ENCODE measurements at places on chromosomes 4 and X.
A peak's percentile ranks its signal among the peaks of the same experiment; 100 is the strongest.

- DNase-seq = peak; percentile 69
These were observed 145.8 kb upstream of the ATP6AP2 start for GRCh38 chrX:40434947-40435346.

DNA sequence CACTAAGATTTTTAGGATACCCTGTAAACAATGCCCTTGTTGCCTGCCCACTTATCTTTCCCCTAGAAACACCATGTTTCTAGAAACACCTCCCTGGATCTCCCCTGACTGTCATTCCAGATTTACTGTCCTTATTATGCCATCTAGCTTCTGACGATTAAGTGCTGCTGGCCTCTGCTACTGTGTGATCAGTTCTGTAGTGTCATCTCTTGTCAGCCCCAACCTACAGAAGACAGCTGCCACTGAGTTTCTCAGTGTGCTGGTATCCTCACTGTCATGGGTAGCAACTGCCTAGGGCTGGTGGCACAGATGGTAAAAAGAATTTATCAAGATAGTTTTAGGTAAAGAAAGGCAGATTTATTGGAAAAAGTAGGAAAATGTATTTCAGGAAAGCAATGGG is 68.7 kb upstream of the WWC2 start:
- no peak for DNase-seq

DNA sequence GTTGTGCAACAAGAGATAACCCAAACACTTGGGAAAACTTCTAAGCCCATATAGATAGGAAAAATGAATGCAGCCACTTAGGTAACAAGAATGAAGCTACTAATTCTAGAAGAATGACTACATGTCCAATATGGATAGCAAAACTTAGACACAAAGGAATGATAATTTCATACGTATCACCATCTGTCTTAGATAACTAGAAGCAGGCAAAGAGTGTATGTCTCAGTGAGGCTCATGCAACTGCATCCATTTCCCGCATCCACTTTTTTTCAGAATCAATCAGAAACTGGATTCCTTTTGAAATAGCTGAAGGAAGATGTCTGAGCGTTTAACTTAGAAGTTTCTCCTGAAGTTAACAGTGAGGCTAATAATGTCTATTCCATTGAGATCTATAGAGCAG is 408.7 kb upstream of the PITX2 start:
- peak; percentile 40 for DNase-seq

GRCh38 chr4:98510340-98510739 is 148.1 kb downstream of the TSPAN5 start:
- DNase-seq = no peak

GRCh38 chr4:78057135-78057599 is at the start of gene FRAS1:
Gene FRAS1 (plus strand): TSS chr4:78057323. CDS start chr4:78058010, 687 bp downstream.
- no peak for DNase-seq

DNA sequence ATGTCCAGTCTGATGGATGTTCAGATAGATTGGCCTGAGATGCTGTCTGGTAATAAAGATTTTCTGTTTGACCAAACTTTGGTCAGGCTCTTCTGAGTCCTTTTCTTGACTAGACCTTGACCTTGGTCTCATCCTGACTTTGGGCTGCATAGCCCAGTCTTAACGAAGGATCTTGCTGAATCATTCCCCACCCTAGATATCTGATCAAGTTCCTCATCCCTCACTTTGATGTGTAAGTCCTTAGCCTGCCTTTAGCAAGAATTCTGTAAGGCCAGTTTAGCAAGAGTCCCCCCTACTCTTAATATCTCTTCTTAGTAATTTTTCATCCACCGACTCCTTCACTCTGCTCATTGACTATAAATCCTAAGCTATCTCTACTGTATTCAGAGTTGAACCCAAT is 244.4 kb upstream of the JADE1 start:
- DNase-seq = no peak

- DNase-seq = no peak
These were observed 17.5 kb downstream of the RAB39B start for GRCh38 chrX:155246748-155247147.

- DNase-seq = no peak
These were observed 1.5 kb upstream of the PTCHD1 start for GRCh38 chrX:23332888-23333821.

DNA sequence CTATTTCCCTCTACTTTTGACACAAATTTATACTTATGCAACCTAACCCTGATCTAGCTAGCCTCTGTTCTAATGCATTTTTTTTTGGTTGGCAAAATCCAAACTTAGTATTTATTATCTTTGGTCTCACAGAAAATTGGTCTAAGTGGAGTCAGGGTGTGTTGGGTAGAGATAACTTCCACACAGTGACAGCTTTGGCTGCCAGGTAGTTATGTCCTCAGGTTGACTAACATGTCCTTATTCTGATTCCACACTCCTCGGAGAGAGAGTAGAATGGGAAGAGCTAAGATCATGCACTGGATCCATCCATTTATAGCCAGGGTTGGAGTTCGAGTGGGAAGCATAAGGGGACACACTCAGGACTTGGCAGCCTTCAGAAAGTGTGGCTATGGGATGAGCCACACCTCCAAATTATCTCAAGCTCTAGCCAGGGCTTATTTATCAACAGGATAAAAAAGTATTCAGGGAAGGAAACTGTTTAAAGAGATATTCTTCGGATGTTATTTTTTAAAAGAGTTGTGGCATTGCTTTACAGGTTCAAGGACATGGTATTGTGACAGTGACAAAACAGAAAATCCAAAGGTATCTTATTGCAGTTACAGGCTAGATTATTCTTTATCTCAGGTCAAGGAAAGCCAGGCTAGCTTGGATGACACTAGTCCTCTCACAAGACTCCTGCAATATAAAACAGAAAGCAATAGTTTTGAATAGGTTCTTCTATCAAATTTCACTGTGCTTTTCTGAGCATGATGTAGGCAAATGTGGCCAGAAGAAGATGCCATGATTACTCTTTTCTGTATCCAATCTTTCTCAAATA is 51.5 kb downstream of the NPY1R start:
- DNase-seq = no peak

DNA sequence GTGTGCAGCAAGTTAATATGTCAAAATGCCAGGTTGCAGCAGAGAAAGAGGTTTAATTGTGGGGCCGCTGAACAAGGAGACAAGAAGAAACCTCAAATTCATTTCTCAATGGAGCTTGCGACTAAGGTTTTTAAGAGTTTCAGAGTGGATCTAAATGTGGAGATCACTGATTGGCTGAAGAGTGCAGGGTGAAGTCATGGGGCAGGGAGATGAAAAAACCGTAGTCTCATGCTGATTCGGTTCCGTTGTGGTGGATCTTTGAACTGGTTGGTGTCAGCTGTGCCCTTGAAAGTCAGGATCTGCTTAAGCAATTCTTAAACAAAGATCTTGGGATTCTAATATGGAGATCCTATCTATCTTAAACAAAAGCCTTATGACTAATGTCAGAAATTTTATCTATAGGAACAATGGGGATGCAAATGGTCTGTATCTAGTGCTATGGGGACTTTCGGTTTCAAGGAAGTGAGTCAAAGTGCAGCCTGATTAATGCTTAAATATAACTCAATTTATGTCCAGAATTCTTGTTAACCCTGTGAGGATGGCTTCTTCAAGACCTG is 173.9 kb upstream of the CENPE start:
- no peak for DNase-seq

DNA sequence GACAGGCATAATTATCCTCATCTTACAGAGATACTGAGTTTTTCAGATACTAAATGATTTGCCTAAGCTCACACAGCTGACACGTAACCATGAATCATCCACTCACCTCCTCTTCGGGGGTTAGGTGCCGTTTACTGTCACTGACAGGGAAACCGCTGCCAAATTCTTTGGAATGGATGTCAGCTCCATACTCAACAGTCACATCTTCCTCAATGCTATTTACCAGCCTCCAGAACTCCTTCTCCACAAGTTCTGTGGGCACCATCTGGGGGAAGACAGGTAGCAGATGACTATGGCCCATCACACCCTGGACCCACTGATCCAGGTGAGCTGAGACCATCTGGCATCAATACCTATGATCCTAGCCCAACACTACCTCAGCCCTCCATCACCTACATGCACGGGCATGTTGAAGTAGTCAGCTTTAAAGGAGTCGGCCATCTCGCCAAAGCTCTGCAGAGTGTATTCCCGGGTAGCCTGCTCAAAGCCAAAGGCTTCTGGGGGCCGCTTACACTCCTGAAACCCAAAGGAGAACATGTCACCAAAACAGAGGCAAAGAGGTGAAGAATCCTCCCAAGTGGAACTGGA is 13.5 kb downstream of the KDM5C start:
- no peak for DNase-seq

DNA sequence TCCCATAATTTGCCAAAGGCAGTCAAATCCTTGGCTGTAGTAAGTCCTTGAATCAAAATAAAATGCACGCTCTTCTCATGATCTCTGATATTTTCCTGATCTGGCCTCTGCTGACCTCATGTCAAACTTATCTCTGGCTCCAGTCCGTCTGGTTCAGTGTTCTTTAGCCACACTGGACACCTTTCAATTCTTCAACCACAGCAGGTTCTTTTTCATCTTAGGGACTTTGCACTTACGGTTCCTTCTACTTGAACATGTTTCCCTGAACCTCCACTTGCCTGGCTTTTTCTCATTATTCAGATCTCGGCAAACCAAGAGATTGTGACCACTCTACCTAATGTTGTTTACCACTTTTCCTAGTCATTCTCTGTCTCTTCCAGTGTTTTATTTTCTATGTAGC is 10.3 kb downstream of the ENPEP start:
- no peak for DNase-seq
